Femur (tissue), 1 donor: ENCODE measurements at places on chromosomes 2 and 18.

GRCh38 chr2:241809383-241810306, 652 bp downstream of the NEU4 start:
- DNase-seq: no peak

- peak; percentile 31 for DNase-seq
These were observed 441.5 kb upstream of the POU3F3 start for GRCh38 chr2:104412384-104412783.

- peak; percentile 88 for DNase-seq
These were observed at the start of gene MAPRE3 for GRCh38 chr2:26970244-26970927. Gene MAPRE3, plus strand, starts transcription at chr2:26970637. Its CDS starts 51,582 bp downstream, at chr2:27022219.

- no peak for DNase-seq
These were observed 884.3 kb downstream of the TSN start for GRCh38 chr2:122639711-122640110.

DNA sequence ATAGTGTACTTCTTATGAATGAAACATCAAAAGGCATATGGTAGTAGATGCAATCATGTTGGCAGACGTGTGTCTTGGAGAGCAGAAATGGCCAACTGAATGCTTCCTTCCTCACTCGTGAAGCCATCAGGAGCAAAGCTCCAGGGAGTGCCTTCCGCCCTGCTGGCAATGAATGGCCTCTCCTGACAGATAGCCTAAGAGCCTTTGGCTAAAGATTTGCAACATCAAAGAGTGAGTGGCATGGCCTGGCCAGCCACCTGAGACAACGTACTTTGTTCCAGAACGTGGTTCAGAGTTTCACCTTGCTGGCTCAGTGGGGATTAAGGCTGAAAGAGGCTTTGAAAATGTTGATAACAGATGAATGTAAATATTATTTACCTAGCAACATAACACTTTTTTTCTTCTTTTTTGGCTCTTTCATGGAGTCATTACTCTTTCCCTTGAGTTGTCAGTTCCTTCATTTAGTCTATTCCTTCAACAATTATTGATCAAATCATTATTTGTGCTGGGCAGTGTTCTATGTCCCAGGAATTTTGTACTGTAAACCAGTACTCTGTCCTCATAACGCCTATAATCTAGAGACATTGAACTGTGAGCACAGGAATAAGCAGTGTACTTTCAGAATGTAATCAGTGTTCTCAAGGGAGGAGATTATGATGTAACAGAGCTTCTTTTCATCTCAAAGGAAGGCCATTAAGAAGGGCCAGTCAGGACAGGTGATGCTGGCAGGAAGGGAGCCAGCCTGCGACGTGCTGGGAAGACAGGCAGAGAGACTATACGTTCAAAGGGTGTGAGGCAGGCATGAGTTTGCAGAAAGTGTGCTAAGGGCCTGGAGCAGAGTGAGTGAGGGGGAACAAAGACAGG, 59.4 kb upstream of the SH3RF3 start:
- no peak for DNase-seq

DNA sequence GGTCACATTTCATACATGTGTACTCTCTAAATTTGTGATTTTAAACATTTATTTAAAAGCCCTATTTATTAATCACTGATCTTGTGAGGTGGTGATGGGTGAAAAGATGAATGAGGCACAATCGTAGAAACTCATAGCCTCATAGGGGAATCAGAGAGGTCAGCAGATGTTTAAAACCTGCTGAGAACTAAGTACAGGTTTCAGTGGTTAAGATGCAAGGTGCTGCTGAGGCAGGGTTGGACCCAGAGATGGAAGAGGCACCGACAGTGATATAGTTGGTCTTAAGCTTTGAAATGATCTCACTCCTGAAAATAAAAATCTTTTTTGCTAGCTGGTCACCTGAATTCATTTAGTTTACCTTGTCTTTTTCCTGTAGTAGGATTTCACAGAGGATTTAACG, 49.6 kb downstream of the LINC00305 start:
- no peak for DNase-seq

DNA sequence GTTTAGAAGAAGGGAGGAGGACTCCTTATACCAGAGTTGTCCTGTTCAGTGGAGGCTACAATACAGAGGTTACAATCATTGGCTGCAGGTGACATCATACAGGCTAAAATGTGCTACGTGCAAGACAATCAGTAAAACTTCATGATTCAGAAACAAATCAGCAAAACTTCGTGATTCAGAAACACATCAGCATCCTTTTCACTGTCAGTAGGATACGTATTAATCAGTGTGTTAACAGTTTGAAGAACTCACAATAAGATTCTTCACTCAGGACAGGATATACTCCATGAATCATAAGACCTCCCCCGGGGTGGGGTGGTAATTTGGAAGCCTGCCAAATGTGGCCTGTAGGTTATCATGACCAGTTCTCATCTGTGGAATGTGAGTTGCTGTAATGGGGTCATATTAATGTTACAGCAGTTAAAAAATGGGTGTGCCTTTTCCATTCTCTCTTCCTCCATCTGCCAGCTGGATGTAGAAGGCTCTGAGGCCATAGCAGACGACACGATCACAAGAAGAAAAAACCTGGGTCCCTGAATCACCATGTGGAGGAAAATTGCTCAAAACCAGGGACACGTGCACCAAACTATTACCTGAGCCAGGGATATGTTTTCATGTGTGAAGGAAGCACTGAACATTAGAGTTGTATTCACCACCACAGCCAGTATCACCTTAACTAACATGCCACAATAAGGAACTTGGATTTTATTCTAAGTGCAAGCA, 134.8 kb upstream of the CREB1 start:
- no peak for DNase-seq

DNA sequence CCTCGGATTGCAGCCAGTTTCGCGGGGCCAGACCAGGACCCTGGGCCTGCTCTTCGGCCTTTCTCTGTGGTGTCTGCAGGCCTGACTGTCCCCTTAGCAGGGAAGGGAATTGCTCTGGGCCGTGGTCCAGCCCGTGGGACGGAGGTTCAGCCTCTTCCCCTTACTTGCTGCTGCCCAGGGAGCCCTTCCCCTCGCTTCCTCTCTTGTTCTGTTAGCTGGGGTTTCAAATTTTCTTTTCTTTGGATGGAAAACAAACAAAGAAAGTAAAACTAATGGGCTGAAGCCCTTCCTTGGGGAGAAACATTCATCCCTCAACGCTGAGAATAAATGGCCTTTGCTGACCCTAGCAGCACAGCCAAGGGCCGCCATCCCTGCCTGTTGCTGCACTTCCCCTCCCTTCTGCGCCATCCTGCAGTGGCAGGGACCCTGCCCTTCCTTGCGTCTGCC, 52.4 kb downstream of the ASAP2 start:
- DNase-seq: peak; percentile 69
